ENCODE measurements at places on chromosomes 11 and 22. TPM values are rescaled to one million over a fixed set of nuclear protein-coding genes. Genes with fewer than 3 reads are reported as not detected.

Gene PANX2
- not detected for total RNA-seq

DNA sequence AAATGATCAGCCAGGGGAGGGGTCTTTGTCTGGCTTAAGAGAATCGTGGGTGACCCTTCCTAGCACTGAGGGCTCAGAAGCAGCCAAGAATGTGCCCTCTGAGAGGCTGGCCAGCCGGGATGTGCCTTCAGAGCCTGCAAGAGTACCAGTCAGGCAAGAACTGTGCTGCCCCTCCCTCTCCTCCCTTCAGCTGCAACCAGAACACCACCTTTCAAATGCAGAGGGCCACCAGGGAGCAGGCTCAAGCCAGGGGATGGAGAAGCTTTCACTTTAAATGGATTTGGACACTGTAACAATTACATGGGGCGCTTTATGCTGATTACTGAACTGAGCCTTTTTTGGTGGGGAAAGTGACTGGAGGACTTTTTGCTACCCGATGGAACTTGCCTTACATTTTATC, 44.9 kb upstream of the TENM4 start:
- no peak for DNase-seq

Gene FIBIN
- 2.8 TPM for total RNA-seq

DNA sequence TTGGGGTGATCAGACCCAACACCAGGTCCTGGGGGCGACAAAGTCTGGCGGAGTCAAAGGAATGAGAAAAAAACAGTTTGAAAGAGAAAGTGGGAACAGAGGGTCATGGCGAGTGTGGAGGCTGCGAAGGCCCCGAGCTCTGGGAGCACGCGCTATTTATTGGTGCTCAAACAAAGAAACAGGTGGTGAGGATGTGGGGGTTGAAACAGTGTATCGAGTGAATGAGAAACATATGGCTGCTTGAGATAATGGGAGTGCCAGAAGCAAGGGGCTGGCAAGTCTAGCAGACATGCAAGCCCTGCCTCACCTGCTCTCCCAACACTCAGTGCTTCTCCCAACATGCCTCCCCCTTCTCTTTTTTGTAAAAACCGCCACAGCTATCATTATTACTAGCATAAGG, 7.8 kb upstream of the DUSP18 start:
- no peak for DNase-seq

Gene ANO9
- total RNA-seq, result 179 TPM

DNA sequence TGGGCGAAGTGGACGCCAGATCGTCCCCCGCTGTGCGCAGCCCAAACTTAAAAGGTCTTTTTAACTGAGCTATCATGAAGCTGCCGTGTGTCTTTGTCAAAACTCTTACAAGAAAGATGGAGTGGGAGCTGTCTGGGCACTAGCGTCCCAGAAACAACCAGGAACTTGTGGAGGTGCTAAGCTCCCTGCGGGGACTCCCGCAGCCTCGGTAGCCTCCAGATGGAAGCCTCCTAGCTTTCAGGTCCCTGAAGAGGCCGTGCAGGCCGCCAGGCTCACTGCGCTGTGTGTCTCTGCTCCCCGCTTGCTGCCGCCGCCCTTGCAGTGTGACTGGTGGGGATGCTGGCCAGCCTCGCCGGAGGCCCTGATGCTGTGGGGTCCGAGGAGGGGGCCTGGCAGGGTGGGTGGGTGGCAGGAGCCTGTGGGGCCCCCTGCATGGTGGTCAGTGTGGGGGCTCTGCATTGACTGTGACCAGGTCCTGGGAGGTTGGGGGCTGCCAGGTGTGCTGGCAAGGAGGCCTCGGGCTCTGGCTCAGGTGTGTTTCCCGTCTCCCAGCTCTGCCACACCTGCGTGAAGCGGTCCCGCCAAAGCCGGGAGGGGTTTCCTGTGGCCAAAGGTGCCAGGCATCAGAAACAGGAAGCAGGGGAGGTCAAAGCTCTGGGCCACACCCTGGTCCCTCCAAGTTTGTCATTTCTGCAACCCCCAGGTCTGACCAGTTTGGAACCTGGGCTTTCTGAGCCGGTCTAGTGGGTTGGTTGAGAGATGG, 1.2 kb downstream of the TRABD start:
- DNase-seq, result peak; percentile 82

Gene ZNF280B
- total RNA-seq, result 0.64 TPM

DNA sequence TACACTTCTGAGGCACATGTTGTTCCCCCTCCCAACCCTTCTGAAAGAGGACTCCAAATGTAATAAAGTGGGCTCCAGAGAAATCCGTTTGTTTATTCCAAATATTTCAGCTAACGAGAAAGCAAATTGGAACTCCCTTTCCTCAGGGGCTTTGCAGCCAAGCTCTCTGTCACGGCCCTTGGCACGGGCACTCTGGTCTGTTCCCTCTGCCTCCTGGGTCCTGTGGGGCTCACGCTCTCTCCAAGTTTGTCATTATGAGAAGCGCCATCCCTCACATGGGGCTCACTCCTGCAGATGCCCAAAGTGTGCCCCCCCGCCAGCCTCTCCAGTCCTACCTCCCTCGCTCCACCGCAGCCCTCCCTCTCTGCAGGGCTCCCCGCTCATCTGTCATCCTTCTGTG, 125.4 kb upstream of the POU2AF2 start:
- DNase-seq, result no peak

DNA sequence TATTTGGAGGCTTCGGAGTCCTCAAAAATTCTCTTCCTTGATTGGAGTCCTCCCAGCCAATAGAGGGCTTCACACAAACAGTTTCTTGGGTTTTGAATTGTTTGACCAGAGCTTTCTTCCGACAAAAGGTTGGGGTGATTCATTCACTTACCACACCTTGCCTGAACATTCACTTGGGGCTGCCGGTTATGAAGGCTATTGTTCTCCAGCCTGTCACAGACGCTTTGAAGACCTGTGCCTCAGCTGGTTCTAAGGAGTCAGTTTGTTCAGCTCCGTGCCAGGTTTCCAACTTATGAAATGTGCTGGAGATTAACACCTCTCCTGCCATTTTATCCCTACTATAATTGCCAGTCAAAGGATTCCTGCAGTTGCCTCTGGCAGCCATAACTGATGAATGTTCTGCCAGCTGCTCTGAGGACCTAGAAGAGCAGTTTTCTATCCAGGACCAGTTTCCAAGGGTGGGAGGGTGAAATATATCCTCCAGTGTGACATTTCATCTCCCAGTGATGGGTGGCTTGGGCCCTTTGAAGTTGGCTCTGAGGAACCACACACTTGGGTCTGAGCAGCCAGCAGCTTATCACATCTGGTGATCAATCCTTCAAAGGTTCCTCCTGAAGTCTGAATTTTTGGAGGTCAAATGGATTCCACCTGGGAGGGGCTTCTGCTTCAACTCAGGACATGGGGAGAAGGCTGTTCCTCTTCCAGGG, 31.4 kb downstream of the LIMK2 start:
- no peak for DNase-seq

GRCh38 chr11:2453436-2453835, 8.6 kb downstream of the KCNQ1 start:
- no peak for DNase-seq

GRCh38 chr11:10114593-10115404, 179.2 kb downstream of the SBF2 start:
- DNase-seq, result no peak

Gene NTM
- 1.2 TPM for total RNA-seq

DNA sequence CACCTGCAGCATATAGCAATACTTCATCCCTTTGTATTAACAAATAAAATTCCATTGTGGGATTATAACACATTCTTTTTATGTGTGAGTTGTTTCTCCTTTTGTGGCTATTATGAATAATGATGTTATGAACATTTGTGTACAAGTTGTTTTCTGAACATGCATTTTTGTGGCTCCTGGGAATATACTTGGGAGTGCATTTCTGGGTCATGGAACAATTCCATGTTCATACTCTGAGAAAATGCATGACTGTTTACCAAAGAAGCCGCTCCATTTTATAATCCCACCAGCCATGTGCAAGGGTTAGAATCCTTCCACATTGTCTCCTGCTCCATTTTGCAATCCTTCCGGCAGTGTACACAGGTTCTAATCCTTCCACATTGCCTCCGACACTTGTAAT, 713.8 kb downstream of the TBC1D22A start:
- no peak for DNase-seq

GRCh38 chr22:19783586-19784383, 23.2 kb downstream of the TBX1 start:
- DNase-seq, result no peak

Gene CNGA4
- not detected for total RNA-seq

Gene MPPED2
- 10.1 TPM for total RNA-seq

DNA sequence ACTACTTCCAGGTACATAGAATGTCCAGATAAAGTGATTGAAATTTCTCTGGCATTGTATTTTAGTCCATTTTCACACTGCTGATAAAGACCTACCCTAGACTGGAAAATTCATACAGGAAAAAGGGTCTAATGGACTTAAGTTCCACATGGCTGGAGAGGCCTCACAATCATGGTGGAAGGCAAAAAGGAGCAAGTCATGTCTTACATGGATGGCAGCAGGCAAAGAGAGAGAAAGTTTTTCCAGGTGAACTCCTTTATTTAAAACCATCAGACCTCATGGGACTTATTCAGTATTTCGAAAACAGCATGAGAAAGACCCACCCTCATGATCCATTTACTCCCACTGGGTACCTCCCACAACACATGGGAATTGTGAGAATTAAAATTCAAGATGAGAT, 1359.7 kb upstream of the RAG2 start:
- DNase-seq, result no peak

GRCh38 chr11:127182586-127183203, 182.1 kb upstream of the KIRREL3 start:
- DNase-seq, result no peak

- no peak for DNase-seq
Measured at GRCh38 chr22:42432818-42433217, 615 bp upstream of the NFAM1 start.

Gene OR52N4
- not detected for total RNA-seq

DNA sequence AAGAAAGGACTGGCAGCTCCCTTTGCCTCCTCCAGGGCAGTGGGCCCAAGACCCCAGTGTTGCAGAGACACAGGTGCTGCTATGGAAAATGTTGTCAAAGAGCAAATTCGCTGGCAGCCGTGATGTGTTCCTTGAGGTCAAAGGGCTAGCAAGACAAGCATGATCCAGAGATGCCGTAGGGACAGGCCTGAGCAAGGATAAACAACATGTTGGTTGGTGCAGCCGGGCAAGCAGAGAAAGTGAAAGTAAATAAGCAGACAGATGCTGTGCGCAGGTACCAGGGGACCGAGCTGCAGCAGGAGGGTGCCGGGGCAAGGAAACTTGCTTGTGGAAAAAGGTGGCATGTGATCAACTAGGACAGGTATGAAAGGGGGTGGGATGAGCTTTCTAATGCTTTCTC, 125.5 kb upstream of the NECTIN1 start:
- no peak for DNase-seq

DNA sequence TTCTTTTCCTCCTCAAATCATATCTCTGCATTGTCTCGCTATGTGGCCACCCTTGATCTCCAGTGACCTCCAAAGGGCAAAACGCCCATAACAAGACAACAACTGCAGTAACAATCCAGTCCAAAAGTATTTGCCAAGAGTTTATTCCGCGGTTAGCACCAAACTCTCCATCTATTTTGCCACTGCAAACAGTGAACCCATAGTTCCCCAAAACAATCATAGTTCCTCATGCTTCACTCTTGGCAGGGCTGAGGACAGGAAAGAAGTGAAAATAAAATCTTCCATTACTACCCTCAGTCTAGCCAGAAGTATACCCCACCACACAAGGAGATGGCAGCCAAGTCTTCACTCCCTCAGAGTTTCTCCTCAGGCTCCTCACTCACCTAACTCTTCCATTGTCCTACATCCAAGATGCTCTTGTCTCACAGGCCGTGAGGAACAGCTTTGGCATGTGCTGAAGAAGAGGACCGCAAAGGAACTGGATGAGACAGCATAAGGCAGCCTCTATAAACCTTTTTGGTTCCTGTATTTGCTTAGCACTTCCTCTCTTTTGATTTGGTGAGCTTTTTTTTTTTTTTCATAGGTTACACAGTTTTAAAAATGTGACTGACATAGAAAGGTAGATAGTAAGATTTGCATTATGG, at the start of gene LPXN:
Gene LPXN (minus strand): TSS at position 480 of the 644 bp plus-strand sequence. CDS start 84 bp downstream, at position 396.
- DNase-seq, result no peak

DNA sequence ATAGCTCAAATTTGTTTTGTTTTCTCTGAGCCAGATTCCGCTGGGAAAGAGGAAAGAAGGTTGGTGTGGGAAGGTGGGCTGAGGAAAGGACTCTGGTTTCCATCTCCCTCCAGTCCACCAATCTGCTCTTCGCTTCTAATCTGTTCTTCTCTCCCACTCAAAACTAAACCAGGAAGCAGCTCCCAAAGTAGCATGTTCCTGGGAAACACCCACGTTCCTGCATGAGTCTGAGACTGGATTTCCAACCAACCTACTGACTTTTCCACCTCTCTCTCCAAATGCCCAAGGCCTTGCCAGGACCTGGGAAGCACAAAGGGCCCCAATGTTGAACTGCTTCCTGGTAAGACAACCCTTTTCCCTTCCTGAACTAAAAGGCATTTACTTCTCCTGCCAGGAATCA, 110.2 kb downstream of the WT1 start:
- DNase-seq, result no peak

DNA sequence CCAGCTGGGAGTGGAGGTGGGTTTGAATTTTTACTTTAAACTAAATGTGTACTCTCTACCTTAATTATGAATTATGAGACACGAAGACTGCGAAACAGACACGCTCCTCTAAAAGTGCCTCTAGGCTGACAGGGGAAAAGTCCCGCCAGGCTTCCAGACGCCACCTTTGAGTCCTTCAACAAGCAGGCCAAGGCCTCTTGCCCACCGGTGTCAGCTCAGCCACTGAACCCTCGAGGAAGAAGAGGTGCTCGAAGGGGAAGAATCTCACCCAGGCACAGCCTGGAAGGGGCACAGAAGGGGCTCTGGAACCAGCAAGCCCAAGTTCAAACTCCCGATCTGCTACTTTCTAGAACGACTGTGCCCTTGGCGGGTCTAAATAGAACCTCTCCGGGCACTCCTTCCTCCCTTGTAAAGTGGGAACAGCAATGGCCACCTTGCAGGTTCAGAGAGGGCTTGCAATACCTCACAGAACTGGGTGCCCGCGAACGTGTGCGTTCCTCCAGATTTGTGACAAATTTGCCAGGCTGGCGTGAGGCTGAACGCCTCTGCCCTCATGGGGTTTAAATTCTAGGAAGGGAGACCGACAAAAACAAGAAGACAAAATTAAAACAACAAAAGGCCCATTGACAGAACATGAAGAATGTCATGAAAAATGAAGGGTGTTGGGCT, 158.5 kb upstream of the GRK3 start:
- DNase-seq, result no peak

Data from mucosa of descending colon (tissue), 3 donors.